ENCODE measurements at places on chromosomes 3 and 15.

- no peak for DNase-seq
These were observed 254.3 kb upstream of the ICE2 start for GRCh38 chr15:60733196-60733595.

DNA sequence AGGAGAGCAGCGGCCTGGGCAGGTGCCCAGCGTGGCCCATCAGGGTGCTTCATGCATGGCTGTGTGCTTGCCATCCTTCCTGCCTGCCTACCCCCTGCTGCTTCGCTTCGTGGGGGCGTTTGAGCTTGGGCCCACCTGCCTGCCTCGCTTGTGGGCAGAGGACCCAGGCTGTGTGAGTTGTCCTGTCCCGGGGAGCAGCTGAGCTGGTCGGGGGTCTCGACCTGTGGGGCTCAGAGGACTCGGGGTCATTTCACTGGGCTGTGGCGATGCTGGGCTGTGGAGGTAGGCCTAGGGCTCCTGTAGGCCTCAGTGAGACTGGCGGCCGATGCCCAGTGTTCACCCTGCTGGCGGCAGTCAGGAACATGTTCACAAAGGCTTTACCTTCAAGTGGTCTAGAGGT is 12.1 kb upstream of the STAB1 start:
- DNase-seq, result no peak

DNA sequence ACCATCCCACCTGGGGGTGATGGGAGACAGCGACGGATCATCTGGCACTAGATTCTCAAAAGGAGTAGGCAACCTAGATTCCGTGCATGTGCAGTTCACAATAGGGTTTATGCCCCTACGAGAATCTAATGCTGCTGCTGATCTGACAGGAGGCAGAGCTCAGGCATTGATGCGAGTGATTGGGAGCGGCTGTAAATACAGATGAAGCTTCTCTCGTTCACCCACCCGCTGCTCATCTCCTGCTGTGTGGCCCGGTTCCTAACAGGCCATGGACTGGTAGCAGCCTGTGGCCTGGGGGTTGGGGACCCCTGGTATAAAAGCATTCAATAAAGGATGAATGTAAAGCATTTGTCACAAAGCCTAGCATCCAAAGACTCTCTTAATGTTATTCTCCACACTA is 126.8 kb downstream of the FRMD4B start:
- no peak for DNase-seq

DNA sequence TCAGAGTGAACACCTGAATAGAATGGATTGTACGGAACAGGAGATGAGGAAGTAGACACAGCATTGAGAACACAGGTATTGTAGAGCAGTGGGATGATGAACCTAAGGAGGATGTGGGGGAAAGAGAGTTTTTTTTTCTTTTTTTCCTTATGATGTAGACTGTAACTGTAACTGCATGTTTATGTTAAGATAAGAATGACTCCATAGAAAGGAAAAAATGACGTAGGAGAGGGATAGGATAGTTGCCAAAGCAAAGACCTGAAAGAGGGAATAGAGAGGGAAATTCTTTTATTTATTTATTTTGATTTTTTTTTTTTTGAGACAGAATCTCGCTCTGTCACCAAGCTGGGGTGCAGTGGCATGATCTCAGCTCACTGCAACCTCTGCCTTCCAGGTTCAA is 33.2 kb downstream of the APH1B start:
- DNase-seq, result no peak

DNA sequence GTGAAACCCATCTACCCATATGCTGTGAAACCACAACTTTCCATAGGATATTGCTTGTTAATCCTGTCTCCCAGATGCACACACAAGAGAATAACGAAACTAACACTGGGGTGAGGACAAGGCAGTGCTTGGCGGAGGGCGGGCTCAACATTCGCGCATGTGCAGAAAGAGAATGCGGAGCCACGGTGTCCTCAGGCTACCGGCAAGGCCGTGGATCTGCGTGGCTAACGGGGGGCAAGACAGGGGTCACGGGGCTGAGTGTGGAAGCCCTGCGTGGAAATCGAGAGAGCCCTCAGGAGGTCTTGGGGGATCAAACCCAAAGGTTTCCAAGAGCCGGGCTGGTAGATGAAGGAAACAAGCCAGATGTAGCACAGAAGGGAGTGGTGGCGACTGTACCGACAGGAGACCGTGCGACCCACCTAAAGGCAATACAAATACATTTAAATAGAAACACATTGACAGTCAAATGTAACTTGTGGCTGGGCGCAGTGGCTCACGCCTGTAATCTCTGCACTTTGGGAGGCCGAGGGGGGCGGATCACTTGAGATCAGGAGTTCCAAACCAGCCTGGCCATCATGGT is 48.5 kb upstream of the TRA2B start:
- no peak for DNase-seq

DNA sequence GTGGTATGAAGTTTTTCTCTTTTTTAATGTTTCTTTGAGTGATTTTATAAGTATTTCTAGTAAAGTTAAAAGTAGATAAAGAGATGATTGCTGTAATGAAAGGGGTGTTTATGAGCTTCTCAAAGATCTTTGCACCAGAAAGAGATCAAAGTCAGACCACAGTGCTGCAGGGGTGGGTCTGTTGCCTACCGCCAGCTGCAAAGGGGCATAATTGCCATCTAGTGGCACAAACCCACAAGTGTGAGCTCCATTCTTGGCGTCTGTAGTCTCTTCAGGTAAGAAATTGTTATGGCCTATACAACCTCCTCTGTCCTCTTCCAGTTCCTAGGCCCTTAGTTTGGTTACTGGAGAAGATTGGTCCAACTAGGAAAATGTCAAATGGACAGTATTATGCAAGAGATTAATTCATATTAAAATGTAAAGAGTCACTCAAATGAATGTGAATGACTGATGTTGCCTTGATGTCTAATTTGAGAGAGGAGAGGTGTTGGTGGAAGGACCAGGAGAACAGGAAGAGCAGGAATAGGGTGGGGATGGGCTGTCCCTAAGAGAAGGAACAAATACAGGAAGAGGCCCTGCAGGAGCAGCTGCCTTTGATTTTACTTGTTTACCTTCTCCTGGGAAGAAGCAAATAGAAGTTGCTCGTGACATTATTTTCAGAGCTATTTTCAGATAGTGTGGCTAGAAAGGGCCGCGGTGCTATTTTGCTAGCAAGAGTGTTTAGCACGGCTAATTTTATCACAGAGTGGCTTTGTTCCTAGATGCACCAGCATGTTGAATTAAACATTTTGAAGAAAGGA is 53.0 kb upstream of the GSK3B start:
- DNase-seq, result no peak

- DNase-seq, result no peak
These were observed 690.5 kb upstream of the ALCAM start for GRCh38 chr3:104676241-104676640.

GRCh38 chr3:160707187-160707794 is 30.3 kb downstream of the ARL14 start:
- no peak for DNase-seq

DNA sequence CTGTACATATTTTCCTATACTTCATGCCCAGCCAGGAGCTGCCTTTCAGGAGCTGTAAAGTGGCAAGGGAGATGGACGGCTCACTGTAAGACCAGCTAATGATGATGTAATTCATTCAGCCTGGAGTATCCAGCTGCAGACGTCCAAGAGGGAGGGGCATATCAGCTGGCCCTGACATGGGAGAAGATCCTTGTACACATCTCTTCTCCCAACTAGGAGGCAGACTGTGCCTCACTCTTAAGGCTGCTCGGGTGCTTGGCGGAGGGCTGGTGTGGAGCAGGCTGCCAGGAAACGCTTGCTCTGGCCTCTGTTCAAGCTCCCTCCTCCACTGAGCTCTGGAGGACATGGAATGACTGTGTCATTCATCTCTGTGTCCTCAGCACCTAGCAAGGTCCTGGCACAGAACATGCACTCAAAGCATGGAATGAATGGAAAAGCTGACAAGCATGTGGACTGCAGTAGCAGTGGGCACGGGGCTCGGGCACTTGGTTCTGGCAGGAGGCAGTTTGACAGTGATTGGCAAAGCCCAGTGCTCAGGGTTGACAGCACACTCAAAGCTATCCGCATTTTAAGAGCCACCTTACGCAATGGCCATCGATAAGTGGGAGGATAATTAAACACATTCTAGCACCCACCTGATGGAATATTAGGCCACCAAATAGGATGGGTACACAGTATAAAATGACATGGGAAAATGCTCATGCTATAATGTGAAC is 72.4 kb downstream of the TBC1D2B start:
- peak; percentile 83 for DNase-seq

DNA sequence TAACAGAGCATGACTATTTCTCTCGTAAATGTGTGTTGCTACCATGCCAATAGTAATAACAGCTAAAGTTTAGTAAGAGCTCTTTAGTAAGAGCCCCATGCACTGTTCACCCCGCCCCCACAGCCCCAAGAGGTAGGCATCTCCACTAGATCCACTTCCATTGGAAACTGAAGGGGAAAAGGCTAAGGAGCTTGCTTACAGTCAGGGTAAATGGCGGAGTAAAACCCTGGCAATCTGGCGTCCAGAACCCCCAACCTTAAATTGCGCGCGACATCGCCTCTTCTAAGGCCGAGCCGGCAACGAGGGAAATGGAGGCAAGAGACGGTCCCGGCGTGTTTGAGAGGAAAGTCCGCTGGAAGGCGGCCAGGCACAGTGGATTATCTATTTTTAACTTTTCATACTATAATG is 654 bp upstream of the C3orf38 start:
- DNase-seq, result no peak

- DNase-seq, result no peak
These were observed 28.2 kb upstream of the DNAJC19 start for GRCh38 chr3:181017690-181018089.

DNA sequence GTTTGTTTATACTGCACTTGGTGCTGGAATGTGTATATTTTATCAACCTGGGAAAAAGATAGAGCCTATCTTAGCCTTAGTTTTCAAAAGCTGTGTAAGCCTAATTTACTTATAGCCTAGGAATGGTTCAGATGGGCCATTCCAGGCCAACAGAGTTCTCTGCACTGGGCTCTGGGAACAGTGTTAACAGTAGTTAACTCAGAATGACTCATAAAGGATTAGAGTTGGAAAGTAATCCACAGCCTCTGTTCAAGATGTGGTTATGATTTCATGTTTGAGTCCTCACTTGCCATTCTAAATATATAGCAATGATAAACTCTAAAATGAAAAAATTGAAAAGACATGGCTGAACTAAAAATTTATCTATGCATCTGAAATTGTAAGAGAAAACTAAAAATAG is 22.6 kb upstream of the PEX5L start:
- DNase-seq, result no peak

- DNase-seq, result no peak
These were observed 16.2 kb downstream of the NCEH1 start for GRCh38 chr3:172694573-172695246.

- no peak for DNase-seq
These were observed 472.8 kb downstream of the SHQ1 start for GRCh38 chr3:72375237-72376076.

GRCh38 chr15:41557673-41558399 is 1.2 kb upstream of the TYRO3 start:
- DNase-seq, result peak; percentile 39

DNA sequence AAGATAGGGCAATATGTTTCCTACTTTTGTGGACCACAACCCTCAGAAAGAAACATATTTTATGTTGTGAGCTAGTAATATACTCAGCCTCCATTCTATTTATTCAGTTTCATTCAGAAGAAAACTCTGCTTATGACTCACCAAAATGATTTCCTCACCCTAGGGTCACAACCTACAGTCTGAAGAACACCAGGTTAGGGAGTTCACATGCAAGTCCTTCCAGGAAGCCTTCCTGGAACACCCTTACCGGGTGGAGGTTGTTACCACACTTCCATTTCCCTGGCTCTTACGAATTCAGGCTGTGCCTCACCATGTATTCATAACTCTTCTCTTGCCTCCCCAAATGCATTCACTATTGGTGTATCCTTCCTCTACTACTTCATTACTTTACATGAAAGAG is 228.0 kb upstream of the ADAMTS9 start:
- no peak for DNase-seq

- no peak for DNase-seq
These were observed 533.7 kb upstream of the ATP11B start for GRCh38 chr3:182259579-182259978.

- DNase-seq, result no peak
These were observed 79.4 kb downstream of the GTPBP8 start for GRCh38 chr3:113070072-113070640.

GRCh38 chr15:81052046-81052445 is 51.3 kb downstream of the TLNRD1 start:
- no peak for DNase-seq

GRCh38 chr3:128319107-128319506 is 147.6 kb downstream of the DNAJB8 start:
- no peak for DNase-seq

GRCh38 chr15:51111061-51111460 is 16.4 kb upstream of the TNFAIP8L3 start:
- DNase-seq, result no peak

GRCh38 chr3:130963878-130964277 is 62.7 kb downstream of the ASTE1 start:
- DNase-seq, result peak; percentile 82

DNA sequence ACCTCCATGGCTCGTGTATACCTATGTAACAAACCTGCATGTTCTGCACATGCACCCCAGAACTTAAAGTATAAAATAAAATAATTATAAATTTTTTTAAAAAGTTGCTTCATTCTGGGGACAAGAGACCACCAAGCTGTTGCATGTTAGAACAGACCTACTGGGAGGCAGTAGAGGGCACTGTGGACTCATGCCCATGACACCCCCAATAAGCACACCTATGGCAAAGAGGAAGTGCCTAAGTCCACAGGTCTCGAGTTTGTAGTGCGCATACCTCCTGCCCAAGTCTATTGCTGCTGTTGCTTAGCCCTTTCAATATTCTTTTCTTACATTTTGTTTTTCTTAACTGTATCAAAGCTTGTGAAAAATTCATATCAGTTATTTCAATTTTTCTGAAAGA is 267.9 kb upstream of the THBS1 start:
- DNase-seq, result no peak

DNA sequence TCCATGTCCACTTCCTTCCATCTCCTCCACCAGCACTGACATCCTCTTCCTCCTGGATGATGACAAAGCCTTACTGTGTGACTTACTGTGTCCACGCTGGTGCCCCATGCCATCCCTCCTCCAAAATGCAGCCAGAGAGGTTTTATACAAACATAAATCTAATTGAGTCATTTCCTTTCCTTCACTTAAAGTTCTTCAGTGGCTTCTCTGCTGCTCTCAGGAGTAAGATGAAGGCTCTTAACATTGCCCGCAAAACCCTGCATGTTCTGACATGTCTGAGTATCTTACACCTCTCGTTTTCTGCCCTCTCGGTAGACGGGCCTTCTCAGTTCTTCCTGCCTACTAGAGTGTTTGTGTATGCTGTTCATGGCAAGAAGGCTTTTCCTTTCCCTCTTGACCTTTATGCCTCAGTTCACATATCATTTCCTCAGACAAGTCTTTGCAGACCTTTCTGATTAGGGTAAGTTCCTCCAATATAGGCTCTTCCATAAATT is 175.5 kb downstream of the CFAP20DC start:
- DNase-seq, result no peak

All from AG04450 (cell line).